Myocyte (in vitro differentiated cells): ENCODE measurements at places on chromosomes 5 and 9. TPM values are rescaled to one million over a fixed set of nuclear protein-coding genes. Genes with fewer than 3 reads are reported as not detected.

Gene WDR38
- 0.16 TPM in 1 of 2 replicates, not detected in the other for total RNA-seq

Gene IRX1
- not detected in 2 replicates for total RNA-seq

Gene DNLZ
- total RNA-seq, result 17.0 and 34.0 TPM in 2 replicates

Gene NINJ1
- 33.6 and 78.3 TPM in 2 replicates for total RNA-seq

Gene MLANA
- total RNA-seq, result 0.70 TPM in 1 of 2 replicates, not detected in the other

Gene CAVIN4
- total RNA-seq, result 205 and 311 TPM in 2 replicates

Gene TMEM167A
- total RNA-seq, result 64.5 and 72.7 TPM in 2 replicates

Gene CHSY3
- total RNA-seq, result 8.3 and 12.8 TPM in 2 replicates

Gene GABRA6
- total RNA-seq, result not detected in 2 replicates

Gene LCN15
- not detected in 2 replicates for total RNA-seq

Gene MARCHF11
- not detected in 2 replicates for total RNA-seq

Gene TMOD1
- 48.8 and 60.3 TPM in 2 replicates for total RNA-seq

Gene NEURL1B
- total RNA-seq, result 2.7 and 3.8 TPM in 2 replicates

Gene CCNI2
- total RNA-seq, result not detected in 2 replicates

Gene GFI1B
- total RNA-seq, result 0.10 TPM in 1 of 2 replicates, not detected in the other

Gene SREK1IP1
- 6.7 and 7.0 TPM in 2 replicates for total RNA-seq

Gene ZNF484
- 12.5 and 13.4 TPM in 2 replicates for total RNA-seq

Gene TRAF1
- 0.80 and 1.1 TPM in 2 replicates for total RNA-seq

Gene NKD2
- total RNA-seq, result not detected in 2 replicates

Gene CARTPT
- not detected in 2 replicates for total RNA-seq
